ENCODE measurements at places on chromosomes 1 and 21.

- DNase-seq: no peak
Measured at GRCh38 chr1:100476735-100477290, 61.1 kb upstream of the GPR88 start.

DNA sequence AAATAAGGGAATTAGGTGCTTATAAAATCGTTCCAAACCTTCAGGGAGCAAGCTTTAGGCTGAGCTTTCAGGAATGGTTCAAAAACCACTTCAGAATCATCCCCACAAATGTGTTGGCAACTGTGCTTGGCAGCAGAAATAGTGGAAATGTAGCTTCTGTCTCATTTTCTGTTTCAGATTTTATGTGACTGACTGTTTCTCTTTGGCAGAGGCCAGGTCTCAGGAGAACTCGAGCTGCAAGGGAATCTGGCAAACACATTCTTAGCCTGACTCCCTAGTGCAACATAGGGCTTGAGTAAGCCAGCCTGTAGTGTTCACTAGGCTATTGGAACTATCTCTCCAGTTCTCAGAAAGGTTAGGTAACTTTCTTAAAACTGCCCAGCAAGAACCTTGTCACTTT, 128.6 kb downstream of the PLA2G4A start:
- no peak for DNase-seq

DNA sequence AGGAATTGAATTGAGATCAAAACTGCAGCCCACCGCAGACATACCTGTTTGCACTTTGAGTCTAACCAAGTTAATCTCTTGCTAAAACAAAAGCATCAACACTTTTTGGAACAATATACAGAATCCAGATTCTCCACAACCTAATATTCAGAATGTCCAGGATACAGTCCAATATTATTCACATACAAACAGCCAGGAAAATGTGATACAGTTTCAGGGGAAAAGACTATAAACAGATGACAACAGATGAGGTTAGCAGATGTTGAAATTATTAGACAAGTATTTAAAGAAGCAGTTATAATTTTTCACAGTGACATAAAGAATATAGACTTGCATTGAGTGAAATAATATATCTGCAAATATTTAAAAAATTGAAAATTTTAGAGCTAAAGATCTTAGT, 678.1 kb upstream of the CXADR start:
- DNase-seq: no peak

DNA sequence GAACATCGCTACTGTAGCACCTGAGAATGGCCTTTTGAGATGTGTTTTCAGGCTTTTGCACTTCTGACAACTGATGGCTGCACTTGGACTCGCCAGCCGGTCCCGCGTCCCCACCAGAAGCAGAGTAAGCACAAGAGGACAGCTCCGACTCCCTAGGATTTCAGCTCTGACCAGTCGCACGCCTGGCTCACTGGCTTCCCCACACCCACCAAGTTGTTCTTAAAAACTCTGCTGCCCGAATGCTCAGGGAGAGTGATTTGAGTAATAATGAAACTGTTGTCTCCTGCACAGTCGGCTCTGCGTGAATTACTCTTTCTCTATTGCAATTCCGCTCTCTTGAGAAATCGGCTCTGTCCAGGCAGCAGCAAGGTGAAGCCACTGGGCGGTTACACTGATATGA, 40.2 kb upstream of the NLRP3 start:
- DNase-seq: no peak

DNA sequence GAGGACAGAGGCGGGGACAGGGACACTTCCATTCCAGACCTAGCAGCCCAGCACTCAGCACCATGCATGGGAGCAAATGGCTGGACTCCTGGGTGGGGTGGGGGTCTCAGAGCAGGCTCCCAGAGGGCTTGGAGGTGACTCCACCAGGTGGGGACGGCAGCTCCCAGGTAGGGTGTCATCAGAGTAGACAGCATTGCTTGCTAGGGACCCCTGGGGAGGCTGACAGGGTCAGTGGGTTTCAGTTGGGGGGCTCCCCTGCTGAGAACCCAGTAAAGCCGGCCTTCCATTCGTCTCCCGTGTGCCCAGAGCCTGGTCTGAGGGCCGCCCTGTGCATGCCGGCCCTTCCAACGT, 4.8 kb upstream of the GJC2 start:
- DNase-seq: no peak
